ENCODE measurements at places on chromosomes 3 and 15.

GRCh38 chr3:112132975-112133448 is at the start of gene GCSAM:
GCSAM (minus strand) TSS chr3:112133248; CDS start chr3:112133120, 128 bp downstream.
- DNase-seq, result peak; percentile 58

GRCh38 chr3:16179771-16180736 is 5.6 kb downstream of the GALNT15 start:
- no peak for DNase-seq

DNA sequence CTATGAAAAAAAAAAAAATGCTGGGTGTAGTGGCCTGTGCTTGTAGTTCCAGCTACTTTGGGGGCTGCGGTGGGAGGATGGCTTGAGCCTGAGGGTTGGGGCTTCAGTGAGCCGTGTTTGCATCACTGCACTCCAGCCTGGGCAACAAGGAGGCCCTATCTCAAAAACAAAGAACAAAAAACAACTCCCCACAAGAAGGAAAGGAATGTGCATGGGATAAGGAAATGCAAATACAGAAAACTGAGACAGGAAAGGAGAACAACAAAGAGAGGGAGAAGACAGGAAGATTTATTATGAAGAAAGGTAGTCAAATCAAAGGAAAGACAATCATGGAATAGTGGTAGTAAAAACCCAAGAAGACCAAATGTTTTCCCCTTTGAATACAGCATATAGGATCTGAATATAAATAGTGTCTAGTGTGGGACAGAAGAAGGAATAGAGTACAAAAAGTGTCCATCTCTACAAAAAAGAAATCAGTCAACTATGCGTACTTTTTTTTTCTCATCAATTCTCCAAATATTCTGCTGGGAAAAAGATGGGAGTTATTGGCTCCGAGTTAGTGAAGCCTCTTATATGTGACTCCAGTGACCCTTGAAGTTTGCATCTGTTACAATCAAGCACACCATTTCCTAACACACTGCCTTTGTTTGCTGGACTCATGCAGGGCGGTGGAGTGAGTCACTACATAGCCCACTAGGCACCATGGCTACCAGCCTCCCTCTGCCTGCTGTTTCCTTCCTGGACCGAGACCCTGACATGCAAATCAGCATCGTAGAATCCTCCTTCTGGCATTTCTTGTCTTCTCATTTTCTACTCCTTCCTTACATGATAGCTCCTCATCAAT is 101.2 kb upstream of the PTX3 start:
- DNase-seq, result no peak

GRCh38 chr15:57537488-57538264 is 54.0 kb upstream of the MYZAP start:
- DNase-seq, result no peak

- no peak for DNase-seq
Measured at GRCh38 chr3:56795829-56796185, 5.9 kb downstream of the ARHGEF3 start.

DNA sequence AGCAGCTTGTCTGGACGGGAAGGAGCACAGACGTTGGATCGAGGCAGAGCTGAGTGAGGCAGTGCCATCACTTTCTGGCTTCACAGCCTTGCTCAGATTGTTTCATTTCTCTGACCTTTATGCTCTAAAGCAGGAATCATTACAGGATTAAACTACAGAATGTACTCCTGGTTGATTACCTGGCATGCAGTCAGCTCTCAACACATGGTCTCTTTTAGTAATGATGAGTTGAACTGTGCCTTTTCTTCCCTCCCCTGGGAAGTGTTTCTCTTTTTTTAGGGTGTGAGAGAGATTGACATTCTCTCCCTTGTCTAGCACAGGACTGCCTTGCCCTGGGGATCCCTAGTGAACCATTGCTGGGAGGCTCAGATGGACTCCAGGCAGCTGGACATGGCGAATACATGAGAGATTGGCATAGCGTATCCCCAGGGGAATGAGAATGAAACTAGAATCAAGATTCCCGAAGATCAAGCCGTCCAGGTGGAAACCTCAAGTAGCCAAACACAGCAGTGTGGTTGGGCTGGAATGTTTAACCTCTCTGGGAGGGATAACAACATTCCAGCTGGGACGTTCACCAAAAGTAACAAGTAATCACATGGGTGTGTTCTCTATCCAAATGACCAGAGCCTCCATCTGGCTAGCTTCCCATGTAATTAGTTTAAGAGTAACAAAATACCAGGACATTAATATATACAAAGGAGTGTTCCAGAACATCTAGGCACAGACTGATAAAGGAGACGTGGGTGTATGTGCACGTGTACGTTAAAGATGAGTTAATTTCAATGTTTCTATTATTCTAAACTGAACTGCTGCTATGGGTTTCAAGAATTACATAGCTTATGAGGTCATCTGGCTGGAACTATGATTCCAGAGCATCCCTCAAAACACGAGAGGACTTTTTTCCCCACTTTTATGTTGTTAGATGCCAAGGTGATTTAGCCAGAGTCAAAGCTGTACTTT is 118.6 kb upstream of the NR2E3 start:
- no peak for DNase-seq

- no peak for DNase-seq
Measured at GRCh38 chr15:92599394-92599970, 56.1 kb downstream of the FAM174B start.

- no peak for DNase-seq
Measured at GRCh38 chr3:187919544-187919943, 174.3 kb upstream of the BCL6 start.

- DNase-seq, result no peak
Measured at GRCh38 chr3:149463921-149464320, 10.6 kb upstream of the TM4SF4 start.

DNA sequence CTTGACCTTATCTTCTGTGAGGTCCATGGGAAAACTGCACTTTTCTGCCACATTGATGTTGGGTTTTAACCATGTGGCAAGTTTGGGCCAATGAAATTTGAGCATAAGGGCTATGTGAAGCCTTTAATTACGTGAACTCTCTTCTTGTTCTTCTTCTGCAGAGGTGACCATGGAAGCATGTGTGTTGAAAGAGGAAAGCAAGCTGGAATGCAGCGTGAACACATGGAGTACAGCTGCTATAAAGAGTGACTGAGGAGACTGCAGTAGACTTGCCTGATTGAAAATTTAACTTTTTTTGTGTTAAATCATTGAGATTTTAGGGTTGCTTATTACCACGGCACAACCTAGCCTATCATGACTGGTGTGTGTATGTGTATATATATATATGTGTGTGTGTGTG is 347.3 kb downstream of the ZIC1 start:
- DNase-seq, result no peak

- DNase-seq, result no peak
Measured at GRCh38 chr3:77871436-77871835, 831.5 kb downstream of the ROBO2 start.

DNA sequence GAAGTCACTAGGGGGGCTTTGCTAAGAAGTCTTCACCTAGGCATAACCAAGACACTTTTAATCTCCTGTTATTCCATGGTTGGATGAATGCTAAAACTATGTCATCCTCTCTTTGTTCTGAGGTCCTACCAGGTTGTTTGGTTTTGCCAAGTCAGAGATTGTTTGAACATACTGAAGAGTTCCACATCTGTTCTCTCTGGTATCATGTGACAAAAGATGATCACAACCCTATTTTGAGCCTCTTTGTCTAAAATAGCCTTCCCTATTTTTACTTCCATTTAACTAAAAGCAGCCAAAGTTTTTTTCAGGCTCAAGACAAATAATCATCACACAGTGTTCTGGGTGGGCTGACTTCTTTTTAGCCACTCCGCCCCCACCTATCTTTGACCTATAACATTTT is 218.4 kb upstream of the LMCD1 start:
- no peak for DNase-seq

DNA sequence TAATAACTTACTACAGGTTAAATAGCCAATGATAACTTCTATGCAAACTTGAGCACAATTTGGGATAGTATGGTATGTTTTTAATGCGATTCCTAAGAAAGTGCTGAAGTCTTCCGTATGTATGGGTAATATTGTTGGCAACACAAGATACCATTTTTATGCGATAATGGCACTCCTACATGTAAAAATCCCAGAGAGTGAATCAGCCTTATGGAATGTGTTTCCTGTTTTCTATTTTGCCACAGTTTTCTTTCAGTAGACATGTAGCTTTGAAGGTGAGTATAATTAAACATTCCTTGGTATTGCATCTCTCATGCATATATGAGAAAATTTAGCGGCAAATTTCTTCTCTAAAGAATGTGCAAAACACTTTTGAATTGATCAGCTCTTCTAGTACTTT is 396.8 kb upstream of the AZI2 start:
- no peak for DNase-seq

DNA sequence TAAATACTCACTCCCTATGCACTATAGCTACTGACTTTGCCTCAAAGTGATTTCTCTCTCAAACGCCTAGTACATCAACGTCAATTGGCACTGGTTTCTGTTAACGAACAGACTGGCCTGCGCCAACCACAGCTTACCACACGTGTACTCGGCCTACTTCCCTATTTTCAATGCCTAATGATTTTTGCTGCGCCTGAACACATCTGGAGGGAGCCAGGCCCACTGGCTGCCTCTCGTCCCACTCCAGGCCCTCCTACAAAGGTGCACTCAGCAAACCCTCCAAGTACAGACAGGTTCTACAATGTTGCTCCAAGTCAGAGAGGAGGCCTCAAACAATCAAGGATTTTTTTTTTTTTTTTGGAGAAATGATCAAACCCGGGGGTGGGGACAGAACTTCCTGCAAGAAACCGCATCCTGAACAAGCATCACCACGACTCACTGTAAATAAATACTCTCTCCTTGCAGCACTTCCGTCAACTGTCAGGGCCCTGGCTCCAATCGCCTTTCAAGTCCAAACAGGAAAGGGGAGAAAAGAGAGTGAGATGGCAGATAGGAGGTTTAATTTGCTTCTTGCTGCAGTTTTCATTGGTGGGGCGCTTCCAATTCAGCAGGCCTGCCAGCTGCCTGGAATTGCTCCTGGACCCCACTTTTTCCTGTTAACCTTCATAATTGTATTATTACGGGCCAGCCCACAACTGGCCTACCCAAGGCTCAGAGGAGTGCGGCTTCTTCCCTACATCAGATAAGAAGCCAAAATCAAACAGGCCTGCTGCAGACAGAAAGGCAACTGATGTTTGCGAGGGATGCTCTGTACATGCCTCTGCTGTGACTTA is 139.3 kb downstream of the FOXP1 start:
- peak; percentile 42 for DNase-seq

- DNase-seq, result no peak
Measured at GRCh38 chr3:114363554-114364202, 69.8 kb downstream of the TIGIT start.

GRCh38 chr3:171967932-171968678 is 71.3 kb upstream of the FNDC3B start:
- no peak for DNase-seq

- no peak for DNase-seq
Measured at GRCh38 chr15:65082303-65082953, 5.9 kb downstream of the KBTBD13 start.

DNA sequence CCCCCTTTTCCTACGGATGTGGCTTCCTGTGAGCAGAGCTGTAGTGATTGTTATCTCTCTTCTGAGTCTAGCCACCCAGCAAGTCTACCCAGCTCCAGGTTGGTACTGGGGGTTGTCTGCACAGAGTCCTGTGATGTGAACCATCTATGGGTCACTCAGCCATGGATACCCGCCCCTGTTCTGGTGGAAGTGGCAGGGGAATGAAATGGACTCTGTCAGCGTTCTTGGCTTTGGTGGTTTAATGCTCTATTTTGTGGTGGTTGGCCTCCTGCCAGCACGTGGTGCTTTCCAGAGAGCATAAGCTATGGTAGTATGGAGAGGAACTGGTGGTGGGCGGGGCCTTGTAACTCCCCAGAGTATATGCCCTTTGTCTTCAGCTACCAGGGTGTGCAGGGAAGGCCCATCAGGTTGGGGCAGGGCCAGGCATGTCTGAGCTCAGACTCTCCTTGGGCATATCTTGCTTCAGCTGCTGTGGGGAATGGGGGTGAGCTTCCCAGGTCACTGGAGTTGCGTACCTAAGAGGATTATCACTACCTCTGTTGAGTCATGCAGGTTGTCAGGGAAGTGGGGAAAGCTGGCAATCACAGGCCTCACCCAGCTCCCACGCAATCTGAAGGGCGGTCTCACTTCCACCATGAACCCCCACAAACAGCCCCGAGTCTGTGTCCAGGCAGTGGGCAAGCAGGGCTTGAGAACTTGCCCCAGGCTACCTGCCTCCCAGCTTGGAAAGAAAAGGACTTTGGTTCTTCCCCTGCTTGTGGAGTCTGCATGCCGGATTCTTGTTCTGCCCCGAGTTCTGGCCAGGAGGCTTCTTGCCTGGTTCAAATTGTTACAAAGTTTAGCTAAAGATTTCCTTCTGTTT is 9.0 kb upstream of the ADGRG7 start:
- DNase-seq, result no peak

DNA sequence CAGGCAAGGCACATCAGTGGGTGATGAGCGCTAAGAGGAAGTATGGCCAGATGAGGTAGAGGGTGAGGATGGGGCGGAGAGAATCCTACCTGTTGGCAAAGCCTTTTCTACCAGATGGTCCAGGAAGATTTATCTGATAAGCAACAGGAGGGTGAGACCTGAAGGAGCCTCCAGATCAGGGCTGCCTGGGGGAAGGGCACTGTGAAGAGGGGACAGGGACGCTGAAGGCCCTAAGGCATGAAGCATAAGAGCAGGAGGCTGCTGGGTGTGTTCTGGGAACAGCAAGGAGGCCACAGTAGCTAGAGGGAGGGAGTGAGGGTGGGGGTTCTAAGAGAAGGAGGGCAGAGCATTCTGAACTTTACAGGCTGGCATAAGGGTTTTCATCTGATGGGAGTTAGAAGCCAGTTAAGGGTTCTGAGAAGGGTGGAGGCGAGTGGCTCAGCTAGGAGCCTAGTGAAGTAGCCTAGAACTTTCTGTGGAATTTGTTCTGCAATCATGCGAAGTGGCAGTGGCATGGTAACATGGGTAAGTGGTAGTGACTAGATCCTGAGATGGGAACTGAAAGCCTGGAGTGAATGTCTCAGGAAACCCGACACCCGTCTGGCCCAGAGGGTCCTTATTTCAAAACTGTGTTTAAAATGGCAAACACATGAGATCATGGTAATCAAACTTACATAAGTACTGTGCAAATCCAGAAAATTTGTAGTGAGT is 29.9 kb downstream of the CGNL1 start:
- no peak for DNase-seq

GRCh38 chr15:88399021-88399685 is 68.0 kb downstream of the MRPL46 start:
- DNase-seq, result no peak

DNA sequence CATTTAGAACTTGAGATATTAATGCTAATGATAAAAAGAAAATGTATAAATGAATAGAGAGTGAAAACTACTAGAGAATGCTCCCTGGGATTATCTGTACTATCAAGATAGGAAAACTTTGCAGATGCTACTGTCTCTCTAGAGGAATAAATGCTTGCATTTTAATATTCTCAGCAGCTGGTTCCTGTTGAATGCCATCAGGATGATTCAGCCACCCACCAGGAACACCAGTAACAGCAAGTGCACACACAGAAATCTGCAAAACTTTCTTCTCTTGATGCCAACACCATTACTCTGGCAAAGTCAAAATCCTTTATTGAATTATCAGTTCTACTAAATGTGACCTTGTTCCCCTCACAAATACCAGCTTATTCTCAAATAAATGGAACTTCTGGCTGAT is 148.4 kb downstream of the TIGIT start:
- no peak for DNase-seq

- DNase-seq, result peak; percentile 23
Measured at GRCh38 chr3:9862391-9863057, 17.5 kb downstream of the CIDEC start.

- DNase-seq, result no peak
Measured at GRCh38 chr3:33047842-33048834, 48.8 kb downstream of the GLB1 start.

Measured in stimulated activated CD4-positive, alpha-beta T cell treated with anti-CD3 and anti-CD28 coated beads, Interleukin-4, amount 100 ng/mL, for 48 hours (primary cell).